Stimulated activated CD8-positive, alpha-beta memory T cell treated with anti-CD3 and anti-CD28 coated beads, Interleukin-4, amount 100 ng/mL, for 4 hours (primary cell): ENCODE measurements at places on chromosomes 12 and 14.

DNA sequence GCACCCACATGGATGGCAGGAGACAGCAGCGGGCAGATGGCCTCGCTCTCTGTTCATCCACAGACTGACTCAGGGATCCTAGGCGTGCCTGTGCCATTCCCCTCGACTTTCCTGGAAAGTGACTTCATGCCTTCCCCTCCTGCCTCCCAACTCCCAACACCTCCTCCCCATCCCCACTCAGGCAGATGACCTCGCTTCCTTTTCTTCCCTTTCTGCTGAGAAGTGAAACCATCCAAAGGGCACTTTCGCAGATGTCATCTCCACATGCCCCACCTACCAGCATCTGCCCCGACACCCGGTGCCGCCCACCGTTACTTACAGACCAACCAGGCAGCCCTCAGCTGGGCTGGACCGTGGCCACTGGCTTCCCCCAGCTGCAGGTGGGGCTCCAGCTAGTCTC lies 29.6 kb downstream of the BEGAIN start:
- no peak for DNase-seq

DNA sequence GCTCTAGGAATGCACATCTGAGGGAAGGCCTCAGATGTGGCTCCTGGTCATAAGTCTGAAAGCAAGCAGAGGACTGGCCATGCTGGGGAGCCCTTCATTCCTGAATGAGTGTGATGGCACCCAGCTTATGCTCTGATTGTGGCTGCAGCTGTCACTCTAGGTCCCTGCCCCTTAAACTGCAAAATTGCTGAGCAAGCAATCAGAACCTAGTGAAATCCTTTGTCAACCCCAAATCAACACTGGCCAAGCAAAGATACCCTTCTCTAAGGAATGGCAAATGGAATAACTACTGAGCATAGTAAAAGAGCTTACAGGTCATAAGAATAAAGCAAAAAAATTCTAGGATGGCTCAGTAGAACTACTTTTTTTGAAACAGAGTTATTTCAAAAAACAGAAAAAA lies 4.3 kb upstream of the PLEKHG7 start:
- no peak for DNase-seq

GRCh38 chr12:12718381-12718759 lies 1.2 kb downstream of the CDKN1B start:
- no peak for DNase-seq

- no peak for DNase-seq
These were observed at the start of gene RNASE11 for GRCh38 chr14:20587489-20588154. Gene RNASE11 (minus strand): TSS chr14:20588001.

DNA sequence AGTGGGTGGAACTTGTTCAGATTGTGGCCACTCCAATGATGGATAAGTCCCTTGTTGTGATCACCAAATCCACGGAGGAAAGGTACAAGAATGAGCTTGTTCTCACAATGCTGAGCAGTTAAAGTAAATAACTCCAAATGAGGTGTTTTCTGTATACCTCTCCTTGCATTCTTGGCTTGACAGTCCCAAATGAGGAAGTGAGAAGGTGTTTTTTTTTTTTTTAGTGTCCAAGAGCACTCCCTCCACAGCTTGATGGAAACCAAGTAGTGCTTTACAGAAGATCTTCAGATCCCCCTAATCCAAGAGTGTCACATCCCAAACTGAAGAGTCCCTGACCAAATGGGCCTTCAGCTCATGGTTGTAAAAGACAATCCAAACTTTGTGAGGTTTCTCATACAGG lies 153.6 kb downstream of the ATP23 start:
- no peak for DNase-seq

DNA sequence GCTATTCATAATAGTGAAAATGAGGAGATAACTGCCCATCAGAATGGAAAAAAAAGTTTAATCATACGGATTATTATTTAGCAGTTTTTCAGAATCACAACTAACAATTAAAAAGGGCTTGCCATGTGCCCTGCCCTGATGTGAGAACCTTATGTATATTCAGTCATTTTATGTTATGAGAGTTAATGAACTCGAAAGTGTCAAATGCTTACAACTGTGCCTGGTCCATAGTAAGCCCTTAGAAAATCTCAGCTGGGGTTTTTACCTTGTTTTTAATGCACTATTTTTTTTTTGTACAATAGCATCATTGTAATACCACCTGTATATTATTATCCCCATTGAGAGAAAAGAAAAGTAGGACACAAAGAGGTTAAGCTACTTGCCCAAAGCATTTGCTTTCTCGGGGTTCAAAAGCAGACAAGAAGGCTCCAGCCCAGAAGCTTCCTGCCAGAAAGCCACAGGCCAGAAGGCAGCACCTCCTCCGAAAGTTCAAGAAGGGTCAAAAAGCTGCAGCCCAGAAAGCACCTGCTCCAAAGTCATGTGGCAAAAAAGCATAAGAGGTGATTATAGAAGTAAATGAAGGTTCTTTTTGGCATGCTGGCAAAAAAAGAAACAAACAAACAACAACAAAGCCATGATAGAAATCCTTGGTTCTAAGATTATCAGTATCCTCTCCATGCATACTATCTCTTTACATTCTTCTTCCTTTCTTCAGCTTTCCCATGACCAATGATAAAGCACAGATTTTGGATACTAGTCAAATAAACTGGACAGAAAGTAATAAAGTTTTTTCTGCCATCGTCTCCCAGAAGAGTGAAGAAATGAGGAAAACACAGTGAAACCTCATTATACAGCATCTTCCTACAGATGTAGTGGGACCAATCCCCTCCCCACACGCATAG lies 59.1 kb upstream of the NAP1L1 start:
- DNase-seq, result no peak

- no peak for DNase-seq
These were observed 3.4 kb downstream of the CHST11 start for GRCh38 chr12:104460041-104460719.

- no peak for DNase-seq
These were observed 50.2 kb downstream of the MBIP start for GRCh38 chr14:36270191-36270590.

GRCh38 chr12:62304560-62304959 lies 44.4 kb downstream of the USP15 start:
- no peak for DNase-seq

GRCh38 chr14:50944647-50945413 lies 547 bp upstream of the PYGL start:
- DNase-seq, result no peak

DNA sequence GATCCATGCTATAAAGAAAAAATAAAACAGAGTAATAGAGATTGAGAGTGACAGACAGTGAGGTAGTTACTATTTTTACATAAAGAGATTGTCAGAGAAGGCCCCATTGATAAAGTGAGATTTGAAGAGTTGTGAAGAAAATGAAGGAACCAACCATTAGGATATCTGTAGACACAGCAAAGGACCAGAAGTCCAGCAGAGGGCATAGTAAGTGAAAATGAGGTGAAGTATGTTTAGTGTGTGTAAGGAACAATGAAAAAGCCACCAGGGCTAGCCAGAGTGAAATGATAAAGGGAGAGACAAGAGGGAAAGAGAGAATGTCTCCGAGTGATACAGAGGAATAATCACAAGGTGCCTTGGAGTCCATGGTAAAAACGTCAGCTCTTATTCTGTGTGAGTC lies 411.0 kb downstream of the NELL2 start:
- no peak for DNase-seq

GRCh38 chr14:31118892-31119291 lies 88.7 kb downstream of the HECTD1 start:
- no peak for DNase-seq

- DNase-seq, result no peak
These were observed 1.3 kb upstream of the APOLD1 start for GRCh38 chr12:12784116-12784515.

DNA sequence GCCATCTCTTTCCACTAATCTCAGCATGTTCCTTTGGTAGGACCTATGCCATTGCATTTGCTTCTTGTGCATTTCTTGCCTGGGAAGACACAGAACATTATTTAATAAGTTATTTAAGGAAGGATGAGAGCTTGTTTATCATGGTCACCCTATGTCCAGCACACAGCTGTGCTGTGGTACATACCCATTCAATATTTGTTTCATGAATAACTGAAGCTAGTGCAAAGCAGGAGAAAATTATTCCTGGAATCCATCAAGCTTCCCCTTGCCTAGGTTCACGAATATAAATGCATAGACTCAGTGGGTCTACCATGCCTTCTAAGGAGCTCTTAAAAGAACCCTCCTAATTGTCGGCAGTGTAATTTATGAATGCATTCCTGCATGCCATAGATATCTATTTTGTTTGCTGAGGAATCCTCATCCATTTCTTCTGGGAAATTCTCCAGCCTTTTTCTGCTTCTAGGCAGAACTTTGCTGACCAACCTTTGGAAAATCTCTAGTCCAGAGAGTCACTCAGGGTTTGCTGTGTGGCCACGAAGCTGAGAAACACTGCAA lies 599.8 kb upstream of the TMEM132C start:
- no peak for DNase-seq

- no peak for DNase-seq
These were observed 891 bp downstream of the PLEKHA5 start for GRCh38 chr12:19130224-19131024.

DNA sequence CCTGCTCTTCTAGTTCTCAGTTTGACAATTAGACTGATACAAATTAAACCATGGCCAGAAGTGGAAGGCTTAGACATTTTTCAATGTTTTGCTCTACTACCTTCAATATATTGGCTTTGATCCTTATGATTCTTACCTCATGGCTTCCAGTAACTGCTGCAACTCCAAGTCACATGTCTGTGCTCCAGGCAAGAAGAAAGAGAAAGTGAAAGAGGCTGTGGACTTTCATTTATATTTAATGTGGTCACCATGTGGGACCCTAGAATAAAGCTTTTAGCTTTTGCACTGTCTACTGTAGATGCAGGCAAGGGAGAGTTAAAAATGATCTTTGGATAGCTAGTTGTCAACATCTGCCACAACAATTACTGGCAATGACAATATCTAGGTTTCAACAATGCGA lies 214.3 kb upstream of the PDE3A start:
- DNase-seq, result no peak

GRCh38 chr12:3171195-3171591 lies 94.0 kb downstream of the TSPAN9 start:
- no peak for DNase-seq

DNA sequence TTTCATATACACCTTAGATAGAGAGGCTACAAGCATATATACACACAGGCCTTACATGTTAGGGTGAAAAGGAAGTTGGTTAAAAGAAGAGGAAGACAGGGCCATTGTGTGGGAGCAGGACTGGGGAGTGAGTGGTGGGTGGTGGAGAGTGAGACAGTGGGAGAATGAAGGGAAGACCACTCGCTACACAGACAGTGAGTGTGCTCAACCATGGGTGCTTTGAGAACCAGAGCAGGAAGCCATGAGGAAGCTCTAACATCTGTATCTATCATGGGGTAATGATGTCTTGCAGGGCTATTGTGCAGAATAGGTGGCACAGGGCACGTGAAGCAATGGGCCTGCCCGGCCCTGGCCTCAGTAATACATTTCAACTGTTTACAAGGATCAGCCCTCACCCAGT lies 11.4 kb upstream of the KRT74 start:
- DNase-seq, result no peak

GRCh38 chr12:85445060-85445938 lies 165.3 kb downstream of the ALX1 start:
- no peak for DNase-seq

GRCh38 chr12:111741235-111741812 lies 25.4 kb upstream of the ALDH2 start:
- no peak for DNase-seq

DNA sequence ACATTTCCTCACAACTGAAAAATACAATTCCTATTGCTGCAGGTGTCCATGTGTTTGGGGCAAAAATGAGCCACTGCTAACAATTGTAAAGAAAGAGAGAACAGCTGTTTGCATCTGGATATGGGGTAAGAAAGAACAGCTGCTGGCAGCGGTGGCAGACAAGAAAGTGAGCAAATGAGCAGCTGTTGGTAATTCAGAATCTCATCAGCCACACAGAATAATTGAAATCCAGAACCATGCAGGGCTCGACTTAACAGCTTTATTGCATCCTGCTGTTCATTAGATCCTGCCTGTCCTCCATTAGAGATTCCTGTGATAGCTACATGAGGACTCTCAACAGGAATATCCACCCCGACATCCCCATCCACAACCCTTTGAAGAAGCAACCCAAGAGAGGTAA lies 62.5 kb upstream of the TSPAN8 start:
- no peak for DNase-seq

DNA sequence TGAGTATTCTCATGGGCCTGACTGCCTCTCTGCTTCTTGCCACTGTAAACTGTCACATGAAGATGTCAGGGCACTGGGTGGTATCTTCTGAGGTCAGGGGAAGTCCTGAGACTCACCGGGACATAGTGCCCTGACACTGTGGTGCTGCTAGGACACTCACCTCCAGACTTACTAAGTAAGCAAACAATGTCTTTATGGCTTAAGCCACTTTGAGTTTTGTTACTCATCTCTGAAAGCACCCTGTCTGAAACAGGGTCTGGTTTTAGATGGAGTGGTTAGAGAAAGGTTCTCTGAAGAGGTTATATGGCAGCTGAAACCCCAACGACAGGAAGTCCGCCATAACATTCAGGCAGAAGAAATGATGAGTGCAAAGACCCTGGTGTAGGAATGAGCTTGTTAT lies 22.7 kb downstream of the GPR19 start:
- DNase-seq, result no peak

GRCh38 chr12:1579651-1580435 lies 14.5 kb downstream of the FBXL14 start:
- DNase-seq, result no peak

DNA sequence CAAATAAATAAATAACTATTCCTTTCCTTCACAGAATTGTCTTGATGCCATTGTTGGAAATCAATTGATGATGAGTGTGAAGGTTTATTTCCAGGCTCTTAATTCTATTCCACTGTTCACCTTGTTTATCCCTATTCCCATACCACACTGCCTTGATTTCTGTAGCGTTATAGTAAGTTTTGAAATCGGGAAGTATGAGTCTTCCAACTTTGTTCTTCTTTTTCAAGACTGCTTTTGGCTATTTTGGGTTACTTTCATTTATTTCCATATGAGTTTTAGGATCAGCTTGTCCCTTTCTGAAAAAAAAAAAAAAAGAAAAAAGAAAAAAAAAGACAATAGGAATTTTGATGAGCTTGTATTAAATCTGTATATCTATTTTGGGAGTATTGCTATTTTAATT lies 9.3 kb upstream of the CDK2AP1 start:
- no peak for DNase-seq

DNA sequence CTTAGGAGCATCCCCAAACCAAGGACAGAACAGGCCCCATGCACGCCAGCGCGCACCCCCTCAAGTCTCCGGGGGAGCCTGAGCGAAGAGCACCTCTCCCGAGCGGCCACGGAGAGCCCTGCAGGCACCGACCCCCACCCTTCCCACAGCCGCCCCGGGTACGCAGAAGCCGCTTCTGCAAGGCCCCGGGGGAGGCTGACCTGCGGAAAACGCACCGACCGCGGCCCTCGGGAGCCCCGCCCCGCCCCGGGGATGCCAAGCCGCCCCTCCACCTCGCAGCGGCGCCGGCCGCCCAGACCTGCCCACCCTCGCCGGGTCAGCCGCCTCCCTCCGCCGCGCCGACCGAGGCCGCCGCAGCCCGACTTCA lies 385 bp downstream of the CAPRIN2 start:
- no peak for DNase-seq

DNA sequence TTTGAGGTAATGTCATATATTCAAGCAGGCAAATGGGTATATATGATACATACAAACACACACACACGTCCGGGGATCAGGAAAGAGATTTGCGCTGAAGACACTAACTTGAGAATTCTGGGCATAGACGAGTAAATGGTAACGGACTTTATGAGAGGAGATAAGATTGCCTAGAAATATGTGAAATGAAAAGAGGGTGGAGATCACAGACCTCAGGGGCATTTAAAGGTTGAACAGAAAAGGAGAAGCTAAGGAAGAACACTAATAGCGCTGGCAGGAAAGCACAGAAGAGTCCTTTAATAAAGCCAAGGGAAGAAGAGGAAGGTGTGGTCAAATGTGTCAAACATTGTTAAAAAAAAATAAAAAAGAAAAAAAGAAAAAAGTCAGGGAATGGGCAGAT lies 13.1 kb downstream of the CRY1 start:
- no peak for DNase-seq
